ENCODE measurements at places on chromosomes 12 and 14.

DNA sequence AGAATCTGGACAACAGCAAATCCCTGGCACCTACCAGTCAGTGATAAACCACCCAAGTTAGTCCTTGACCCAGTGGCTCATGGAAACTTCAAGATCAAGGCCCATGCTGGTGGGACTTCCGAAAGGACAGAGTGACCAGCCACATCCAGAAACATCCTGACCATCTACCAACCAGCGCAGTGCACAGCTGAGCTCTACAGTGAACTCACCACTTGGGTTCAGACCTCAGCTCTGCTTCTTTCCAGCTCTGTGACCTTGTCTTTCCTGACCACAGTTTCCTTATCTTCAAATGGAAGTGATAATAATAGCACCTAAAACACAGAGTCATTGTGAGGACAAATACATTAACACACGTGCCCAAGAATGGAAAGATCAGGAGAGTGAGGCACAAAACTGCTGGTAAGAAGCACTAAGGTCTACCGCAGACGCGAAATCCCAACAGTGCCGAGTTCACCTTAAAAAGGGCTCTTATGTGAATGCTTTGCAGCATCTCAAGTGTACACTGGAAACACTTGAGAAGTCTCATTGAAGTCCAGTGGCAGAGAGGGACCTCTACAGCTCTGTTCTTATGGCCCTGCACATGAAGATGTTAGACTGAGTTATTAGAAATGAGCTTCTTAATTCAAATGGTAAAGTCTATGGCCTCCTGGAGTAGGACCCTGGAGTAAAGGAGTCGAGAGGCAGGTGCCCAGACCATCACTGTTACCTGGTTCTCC lies 128.8 kb downstream of the CCDC60 start:
- no peak for DNase-seq

- DNase-seq = no peak
These were observed 1145.4 kb upstream of the TMEM132C start for GRCh38 chr12:127121494-127122084.

DNA sequence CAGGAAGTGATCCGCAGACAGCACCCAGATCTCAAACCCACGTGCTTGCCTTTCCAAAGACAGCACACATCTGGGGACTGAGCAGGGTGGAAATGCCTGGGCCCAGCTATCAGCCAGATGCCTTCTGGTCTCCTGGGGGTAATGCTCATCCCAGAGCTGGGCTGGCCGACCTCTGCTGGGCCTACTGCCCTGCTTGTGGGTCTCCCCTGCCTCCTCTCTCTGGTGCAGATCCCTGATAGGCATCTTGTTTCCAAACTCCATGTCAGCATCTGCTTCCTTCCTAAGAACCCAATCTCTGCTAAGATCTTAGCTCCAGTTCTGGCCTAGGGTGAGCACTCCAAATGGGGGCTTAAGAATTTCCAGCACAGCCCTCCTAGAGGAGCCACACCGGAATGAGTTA lies 1043.0 kb downstream of the VRK1 start:
- DNase-seq = no peak

GRCh38 chr12:107646436-107646835 lies 39.2 kb upstream of the PWP1 start:
- no peak for DNase-seq

- DNase-seq = no peak
These were observed 40.6 kb downstream of the SMOC1 start for GRCh38 chr14:69919815-69920214.

DNA sequence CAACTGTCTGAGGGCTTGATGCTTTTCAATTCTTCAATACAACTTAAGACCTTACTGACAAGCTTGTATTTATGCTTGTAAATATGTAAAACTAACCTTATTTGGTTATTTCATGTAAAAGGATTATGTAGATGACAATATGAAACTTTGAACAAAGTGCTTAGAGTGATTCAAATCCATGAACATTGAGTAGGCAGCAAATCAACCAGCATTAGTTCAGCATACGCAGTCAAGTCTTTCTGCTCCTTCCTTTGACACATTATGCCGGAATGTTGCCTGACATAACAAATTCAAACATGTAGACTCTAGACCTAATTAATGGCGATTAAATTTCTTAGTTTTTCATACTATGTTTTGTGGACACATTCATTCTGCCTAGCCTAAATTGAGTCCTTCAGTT lies 105.2 kb downstream of the FGD4 start:
- DNase-seq = no peak

DNA sequence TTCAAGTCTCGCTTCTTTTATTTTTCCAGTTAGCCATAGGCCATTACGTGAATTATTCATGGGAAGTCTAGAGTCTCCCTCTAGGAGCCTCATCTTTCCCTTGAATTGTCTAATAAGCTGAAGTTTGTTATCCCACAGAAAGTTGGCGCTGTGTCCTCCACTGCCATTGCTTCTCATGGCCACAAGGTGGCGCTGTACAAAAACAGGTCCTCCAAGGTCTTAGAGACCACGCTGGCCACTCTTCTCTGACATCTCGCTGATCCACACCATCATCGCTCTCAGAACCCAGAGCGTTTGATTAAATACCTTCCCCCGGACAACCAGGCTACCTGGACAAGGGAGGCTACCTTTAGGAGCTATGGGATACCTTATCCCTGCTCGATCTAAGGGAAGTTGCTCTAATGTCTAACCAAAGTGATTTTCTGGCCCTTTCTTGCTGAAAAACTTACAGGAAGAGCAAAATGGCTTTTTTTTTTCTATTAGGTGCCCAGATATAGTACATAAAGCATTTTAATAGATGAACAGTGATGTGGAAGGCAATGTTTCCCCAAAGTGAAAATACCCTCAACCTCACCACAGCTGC lies 110.0 kb downstream of the CCDC60 start:
- DNase-seq = peak; percentile 67

DNA sequence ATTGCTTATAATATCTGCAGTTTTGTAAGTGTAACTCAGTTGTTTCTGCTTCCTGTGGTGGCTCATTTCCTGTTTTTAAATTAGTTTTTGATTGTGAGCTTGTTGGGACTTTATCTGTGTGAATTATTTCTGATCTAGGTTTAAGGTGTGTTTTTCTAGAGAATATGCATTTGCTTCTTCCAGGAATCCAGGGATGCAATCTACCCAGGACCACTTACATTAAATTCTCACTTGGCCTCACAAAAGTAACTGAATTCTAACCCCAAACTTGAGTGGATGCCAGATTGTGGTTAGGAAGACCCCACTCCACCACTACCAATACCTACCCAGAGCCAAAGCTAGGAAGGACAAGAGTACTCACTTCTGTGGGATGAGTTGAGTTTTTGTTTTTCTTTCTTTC lies 11.9 kb downstream of the STYX start:
- no peak for DNase-seq

- DNase-seq = no peak
These were observed 54.5 kb upstream of the EVL start for GRCh38 chr14:100010679-100011078.

DNA sequence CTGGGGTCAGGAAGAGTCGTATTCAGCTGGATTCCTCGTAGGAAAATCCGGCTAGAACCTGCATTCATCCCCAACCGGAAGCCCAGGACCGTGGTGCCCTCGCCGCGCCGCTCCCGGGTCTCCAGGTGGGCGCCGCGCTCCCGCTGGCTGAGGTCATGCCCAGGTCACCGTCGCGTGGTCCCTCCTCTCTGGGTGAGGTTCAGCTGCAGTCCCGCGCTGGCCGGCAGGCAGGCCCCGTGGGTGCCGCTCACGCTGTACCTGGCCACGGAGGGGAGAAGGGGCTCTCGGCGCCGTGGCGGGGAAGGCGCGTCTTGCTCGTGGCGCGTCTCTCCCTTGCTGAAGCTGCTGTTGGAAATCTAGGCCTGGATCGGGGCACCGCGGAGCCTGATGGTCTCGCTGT lies 44.5 kb downstream of the LRTM2 start:
- no peak for DNase-seq

DNA sequence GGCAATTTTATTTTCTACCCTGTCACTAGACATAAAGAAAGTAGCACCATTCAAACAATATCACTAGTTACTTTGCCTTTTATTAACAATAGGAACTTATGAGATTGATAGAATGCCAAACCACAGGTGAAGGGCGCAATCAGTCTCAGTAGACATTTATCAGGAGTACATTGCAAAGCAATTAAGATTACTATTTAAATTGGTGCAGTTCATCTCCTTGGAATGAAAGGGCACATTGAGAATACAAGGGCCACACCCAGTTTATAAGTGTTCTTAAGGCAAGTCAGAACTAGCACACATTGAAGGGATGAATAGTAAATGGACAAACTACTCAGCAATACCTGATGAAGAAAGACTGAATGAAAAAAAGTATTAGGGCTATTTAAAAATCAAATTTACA lies 601.4 kb downstream of the C12orf50 start:
- no peak for DNase-seq

DNA sequence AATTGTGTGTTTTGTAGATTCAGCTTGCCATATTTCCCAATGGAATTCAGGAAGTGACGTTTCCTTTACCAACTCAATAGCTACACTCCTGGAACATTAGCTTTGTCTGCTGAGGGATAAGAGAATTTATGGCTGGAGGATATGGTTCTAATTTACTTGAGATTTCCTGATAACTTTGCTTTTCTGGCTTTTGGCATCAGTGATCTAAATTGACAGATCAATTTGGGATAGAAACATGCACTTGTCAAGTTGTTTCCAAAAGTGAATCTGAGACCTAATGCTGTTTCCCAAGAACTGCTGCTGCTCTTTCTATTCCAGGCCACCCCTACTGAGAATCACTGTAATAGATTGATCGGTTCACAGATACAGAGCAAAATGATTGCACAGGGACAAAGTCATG lies 43.2 kb downstream of the MGAT4C start:
- no peak for DNase-seq

DNA sequence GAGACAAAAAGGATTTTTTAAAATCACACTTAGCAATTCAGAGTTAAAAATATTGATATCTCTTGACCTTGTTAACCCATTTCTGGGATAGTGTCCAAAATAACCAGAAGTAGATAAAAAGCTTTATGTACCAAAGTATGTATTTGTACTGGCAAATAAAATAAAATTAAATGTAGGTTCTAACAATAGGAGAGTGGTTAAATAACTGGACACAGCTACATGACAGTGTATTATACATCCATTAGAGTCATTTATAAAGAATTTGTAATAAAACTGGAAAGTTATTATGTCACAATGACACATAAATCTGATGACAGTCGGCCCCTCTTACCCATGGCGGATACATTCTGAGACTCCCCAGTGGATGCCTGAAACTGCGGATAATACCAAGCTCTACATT lies 34.0 kb downstream of the BMAL2 start:
- no peak for DNase-seq

- no peak for DNase-seq
These were observed 62.6 kb downstream of the ELK3 start for GRCh38 chr12:96256672-96257361.

DNA sequence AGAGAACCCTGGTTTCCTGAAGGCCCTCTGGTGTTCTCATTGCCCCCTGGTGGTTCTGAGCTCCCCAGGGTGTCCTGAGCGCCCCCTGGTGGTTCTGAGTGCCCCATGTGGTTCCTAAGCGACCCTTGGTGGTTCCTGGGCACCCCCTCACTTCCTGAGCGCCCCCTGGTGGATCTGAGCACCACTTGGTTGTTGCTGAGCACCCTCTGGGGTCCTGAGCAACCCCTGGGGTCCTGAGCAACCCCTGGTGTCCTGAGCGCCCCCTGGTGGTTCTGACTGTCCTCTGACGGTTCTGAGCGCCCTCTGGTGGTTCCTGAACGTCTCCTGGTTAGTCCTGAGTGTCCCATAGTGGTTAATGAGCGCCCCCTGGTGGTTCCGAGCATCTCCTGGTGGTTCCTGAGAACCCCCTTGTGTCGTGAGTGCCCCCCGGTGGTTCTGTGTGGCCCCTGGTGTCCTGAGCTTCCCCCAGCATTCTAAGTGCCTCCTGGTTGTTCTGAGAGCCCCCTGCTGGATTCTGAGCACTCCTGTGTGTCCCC lies 568.3 kb downstream of the TMEM121 start:
- DNase-seq = no peak

All from SW 1271 (cell line).